HFF-Myc (cell line): ENCODE measurements at places on chromosomes 13 and 19.

DNA sequence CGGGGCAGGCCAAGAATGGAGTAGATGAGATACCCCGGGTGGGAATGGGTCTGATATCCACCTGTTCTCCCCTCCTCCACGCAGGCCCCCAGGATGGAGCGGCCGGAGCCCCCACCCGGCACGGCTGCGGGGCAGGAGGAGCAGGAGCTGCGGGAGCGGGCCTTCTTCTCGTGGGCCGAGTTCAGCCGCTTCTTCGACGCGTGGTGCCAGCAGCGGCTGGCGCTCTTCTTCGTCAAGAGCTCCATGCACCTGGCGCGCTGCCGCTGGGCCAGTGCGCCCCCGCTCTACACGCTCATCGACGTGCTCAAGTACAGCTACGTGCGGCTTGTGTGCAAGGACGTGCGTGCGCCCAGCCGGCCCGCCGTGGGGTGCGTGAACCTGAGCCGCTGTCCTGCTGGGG lies 1.2 kb downstream of the ZSWIM9 start:
- no peak for DNase-seq

- DNase-seq, result no peak
These were observed 210.9 kb downstream of the SHISA2 start for GRCh38 chr13:25840931-25841330.

DNA sequence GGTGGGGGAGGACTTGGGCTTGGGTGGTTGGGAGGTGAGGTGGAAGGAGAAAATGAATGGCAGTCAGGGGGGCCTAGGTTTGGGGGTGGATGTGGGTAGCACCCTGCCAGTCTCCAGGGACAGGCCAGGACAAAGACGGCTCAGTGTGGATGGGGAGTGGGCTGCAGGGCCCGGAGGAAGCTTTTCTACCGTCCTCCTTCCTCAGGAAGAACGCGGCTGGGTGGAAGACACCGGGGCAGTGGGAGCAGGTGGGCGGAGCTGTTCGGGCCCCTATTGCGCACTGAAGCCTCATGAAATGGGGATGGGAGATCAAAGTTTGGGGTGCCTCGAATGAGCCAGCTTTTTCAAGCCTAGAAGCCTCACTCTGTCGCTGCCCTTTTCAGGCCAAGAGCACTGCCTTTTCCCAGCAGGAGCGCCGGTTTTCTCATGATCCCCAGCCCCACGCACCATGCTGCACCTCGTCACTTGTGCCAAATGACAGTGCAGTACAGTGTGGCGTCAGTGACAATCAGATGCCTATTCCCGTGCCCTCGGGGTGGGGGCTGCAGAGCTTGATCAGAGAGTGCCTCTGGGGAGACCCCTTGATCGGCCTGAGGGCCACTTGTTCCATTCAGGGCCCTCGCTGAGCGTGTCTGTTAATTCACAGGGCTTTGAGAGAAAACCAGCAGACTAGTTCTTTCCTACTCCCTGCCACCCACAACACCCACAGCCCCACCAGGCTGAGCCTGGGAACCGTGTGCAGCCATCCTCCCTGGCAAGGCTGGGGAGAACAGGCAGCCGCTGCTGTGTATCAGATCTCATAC lies 1.5 kb downstream of the CALM3 start:
- no peak for DNase-seq

GRCh38 chr13:49134305-49134704 lies 85.8 kb upstream of the MLNR start:
- DNase-seq, result no peak

DNA sequence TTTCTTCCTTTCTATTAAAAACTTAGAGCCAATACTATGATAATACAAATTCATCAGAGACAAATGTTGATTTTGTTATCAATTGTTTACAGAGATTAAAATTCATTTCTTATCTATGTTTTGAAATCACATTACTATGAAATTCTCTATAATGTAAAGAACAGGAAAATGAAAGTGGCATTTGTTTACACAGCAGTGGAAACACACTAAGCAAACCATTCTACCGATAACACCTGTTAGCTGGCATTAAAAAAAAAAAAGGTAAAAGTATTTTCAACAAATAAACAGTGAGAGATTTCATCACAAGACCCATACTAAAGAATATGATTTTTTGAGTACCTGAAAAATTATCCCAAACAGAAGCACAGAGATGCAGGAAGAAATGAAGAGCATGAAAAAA lies 4.8 kb upstream of the CCDC70 start:
- no peak for DNase-seq
